ENCODE measurements at places on chromosomes 3 and 15.

DNA sequence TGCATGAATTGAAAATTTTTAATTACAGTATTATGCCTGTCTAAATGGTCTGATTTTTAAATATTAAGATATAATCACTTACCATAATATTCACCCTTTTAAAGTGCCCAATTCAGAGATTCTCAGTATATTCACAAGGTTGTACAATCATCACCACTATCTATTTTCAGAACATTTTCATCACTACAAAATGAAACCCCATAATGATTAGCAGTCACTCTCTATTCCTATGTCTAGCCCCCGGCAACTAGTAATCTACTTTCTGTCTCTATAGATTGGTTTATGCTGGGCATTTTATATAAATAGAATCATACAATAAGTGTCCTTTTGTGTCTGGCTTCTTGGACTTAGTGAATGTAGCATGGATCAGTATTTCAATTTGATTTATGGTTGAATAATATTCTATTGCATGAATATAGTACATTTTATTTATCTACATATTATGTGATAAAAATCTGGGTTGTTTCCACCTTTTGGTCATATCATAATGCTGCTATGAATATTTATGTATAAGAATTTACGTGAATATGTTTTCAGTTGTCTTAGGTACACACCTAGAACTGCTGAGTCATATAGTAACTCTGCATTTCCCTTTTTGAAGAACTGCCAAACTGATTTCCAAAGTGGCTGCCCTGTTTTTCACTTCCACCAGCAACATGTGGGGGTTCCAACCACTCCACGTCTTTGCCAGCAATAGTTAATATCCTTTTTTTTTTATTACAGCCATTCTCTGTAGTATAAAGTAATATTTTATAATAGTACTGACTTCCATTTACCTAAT lies 485.7 kb upstream of the ZNF385D start:
- DNase-seq, result no peak

GRCh38 chr3:177889161-177889560 lies 647.1 kb upstream of the KCNMB2 start:
- DNase-seq, result no peak

DNA sequence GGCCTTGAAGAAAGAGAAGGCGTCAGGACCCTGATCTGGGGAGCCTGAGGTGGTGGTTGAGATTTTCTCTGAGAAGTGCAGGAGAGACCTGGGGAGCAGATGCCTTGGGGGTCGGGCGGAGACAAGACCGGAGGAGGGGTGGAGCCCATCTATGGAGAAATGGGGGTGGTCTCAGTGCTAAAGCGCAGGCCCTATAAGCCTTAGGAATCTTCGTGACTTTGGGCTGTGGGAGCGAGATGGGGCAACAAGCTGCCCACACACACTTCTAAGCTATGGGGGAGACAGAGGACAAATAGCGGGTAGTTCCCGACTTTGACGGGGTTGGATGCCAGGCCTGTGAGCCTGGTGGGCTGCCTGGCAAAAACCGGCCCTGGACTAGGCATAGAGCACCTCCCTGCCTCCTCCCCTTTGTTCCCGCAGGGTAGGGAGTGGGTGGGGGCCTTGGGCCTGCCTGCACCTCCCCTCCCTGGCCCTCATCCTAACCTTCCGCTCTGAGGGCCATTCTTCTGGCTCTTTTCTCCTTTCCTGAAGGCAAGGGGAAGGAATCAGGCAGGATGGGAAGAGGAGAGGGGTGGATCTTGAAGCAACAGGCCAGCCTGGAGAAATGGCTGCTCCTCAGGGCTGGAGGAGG lies 880 bp downstream of the NISCH start:
- DNase-seq, result no peak

- DNase-seq, result no peak
These were observed 133.6 kb upstream of the MRPL3 start for GRCh38 chr3:131636266-131636775.

DNA sequence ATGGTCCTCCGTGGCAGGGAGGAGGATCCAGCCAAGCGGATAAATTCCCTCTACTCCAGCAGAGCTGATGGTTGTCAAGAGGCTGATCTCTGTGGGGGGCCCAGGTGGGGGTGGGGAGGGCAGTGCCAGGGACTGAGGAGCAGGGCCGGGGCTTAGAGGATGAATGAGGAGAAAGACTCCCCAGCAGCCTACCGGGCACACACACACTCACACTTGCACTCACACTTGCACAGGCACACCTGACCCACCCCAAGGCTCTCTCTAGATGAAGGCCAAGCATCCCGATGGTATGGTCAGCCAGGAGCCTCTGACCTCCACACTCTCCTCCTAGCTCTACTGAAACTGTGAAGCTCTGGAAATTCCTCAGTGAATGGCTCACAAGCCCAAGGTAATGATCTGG lies 131.3 kb upstream of the PRR20G start:
- peak; percentile 73 for DNase-seq

GRCh38 chr3:126607214-126607908 lies 47.6 kb downstream of the TXNRD3 start:
- no peak for DNase-seq

DNA sequence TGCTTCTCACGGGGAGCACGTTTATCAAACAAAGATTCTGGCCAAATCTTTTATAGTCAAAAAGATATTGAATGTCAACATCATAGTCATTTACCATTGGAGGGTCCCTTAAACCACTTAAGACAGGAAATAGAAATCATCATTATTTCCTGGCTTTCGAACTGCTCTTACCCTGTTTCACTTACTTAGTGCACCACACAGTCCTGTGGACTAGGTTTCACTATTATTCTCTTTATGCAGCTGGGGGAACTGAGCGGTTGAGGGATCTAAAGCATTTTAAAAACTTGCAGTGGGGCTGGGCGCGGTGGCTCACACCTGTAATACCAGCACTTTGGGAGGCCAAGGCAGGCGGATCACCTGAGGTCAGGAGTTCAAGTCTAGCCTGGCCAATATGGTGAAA lies 13.7 kb upstream of the TPRG1 start:
- no peak for DNase-seq

Measured in NCI-H187 treated with DMSO at 0.1 percent for 48 hours (cell line).